ENCODE measurements at places on chromosomes 5 and 9.

GRCh38 chr5:19200251-19200650, 787.7 kb downstream of the CDH18 start:
- DNase-seq, result no peak

GRCh38 chr5:173984218-173984617, 4.8 kb upstream of the C5orf47 start:
- DNase-seq, result no peak

DNA sequence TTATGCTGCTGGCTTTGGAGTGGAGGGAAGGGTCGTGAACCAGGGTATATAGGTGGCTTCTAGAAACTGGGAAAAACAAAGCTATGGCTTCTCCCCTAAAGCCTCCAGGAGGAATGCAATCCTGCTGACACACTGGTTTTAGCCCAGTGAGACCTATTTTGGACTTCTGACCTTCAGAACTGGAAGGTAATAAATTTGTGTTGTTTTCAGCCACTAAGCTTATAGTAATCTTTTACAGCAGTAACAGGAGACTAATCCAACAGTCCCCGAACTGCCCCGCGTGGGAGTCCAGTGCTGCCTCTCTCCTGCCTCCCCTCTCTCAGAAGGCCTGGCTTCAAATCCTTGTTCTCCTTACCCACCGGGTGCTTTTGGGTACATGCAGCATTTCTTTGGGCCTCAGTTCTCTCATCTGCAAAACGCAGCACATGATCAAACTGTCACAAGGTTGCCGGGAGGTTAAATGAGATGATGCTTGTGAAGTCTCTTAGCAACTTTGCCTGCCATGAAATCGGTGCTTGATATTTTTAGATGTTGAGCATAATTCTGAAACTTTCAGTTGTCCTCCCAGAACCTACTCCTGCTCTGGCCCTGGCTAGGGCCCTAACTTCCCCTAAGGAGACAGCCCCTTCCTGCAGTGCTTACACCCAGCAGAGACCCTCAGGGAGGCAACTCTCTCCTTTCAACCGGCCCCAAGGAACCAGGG, 127.3 kb upstream of the BOD1 start:
- DNase-seq, result no peak

- DNase-seq, result no peak
Measured at GRCh38 chr9:82670726-82671125, 392.2 kb downstream of the RASEF start.

DNA sequence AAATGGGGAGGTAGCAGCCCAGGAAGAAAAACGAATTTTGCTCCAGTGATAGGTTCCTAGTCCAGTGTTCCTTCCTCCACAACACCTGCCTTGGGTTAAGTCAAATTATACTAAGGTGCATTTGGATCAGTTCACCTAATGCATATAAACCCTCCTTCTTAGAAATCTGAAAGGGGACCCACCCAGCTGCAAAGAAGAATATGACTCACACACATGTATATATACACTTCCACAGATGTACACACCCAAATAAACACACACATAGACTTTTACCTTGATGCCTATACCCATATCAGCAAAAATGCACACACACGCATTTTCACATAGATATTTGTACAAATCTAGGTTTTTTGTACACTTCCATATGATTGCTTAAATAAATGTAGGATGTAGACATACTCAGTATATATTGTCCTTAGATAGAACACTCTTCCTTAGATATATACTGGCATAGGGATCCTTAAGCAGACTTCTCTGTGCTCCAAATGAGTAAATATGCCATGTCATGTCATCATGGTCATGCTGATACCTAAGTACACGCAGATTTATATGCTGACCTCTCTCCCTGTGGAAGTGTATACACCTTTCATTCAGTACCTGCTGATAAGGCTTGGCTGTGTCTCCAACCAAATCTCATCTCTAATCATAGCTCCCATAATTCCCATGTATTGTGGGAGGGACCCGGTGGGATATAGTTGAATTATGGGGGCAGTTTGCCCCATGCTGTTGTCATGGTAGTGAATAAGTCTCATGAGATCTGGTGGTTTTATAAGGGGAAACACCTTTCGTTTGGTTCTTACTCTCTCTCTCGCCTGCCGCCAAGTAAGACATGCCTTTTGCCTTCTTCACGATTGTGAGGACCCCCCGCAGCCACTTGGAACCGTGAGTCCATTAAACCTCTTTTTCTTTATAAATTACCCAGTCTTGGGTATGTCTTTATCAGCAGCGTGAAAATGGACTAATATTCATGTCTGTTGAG, 10.2 kb downstream of the ADRB2 start:
- no peak for DNase-seq

- DNase-seq, result no peak
Measured at GRCh38 chr5:151062405-151063141, 18.3 kb downstream of the TNIP1 start.

DNA sequence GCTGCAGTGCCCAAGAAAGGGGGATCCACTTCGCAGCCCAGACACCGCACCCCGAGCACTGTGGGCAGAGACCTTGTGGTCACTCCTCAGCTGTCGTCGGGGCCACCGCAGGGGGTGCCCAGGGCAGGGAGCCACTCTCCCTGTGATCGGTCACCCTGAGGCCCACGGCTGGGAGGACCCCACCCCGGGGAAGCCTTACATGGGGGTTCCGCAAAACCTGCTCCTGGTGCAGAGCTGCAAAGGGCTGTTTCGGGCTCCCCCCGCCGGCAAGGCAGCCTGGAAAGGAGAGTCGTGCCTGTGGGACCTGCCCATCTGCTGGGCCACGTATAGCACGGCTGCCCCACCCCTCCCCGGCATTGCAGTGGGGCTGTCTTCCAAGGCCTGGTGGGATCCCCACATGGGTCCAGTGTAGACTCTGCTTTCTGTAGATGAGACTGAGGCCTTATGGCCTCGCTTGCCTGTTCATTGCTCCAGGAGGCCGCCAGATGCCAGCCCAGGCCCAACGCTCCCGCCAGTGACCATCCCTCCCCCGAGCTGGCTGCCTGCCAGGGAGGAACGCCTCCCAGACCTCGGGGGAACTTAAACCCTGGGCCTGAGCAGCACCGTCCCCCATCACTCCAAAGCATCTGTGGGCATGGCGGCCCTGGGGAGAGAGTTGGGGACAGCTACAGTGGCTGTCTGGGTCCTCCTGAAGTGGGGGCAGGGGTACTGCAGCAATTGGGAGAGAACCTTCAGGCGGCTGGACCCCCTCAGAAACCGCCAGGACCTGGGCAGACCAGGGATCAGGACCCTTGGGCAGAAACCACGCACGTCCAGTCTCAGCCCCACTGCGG, 1.6 kb upstream of the DNLZ start:
- DNase-seq, result no peak

DNA sequence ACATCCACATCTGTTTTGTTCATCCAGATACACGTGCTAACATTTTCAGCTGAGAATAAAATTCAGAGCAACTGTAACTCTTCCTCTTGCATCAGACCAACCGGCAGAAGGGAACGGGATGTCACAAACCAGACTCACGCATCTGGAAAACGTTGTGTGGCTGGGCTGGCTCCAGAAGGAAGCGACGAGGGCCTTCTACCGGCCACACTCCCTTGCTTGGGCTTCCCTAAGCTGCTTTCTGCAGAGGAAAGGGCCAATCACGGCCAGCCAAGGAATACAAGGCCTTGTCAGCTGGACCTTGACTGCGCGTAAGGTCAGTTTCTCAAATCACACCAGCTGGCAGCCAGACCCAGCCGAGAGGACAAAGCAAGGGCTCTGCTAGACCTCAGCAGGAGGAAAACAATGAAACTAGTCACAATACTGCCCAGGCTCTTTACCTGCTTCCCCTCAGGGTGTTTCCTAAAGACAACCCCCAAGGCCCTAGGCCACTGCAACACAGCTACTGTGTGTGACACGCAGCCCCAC, 106.1 kb downstream of the THBS4 start:
- DNase-seq, result no peak

DNA sequence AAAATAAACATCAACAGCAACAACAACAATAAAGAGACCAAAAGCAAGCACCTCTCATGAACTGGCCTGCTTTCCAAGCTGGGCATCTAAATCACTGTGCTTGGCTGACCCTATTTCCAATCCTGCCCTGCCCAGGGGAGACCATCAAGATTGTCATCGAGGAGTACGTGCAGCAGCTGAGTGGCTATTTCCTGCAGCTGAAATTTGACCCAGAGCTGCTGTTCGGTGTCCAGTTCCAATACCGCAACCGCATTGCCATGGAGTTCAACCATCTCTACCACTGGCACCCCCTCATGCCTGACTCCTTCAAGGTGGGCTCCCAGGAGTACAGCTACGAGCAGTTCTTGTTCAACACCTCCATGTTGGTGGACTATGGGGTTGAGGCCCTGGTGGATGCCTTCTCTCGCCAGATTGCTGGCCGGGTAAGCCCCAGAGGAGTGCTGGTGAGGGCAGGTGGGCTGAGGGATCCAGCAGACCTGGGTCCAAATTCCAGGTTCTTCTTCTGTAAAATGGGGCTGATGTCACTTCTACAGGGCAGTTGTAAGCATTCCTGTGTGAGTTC, 15.6 kb downstream of the PTGS1 start:
- DNase-seq, result no peak

GRCh38 chr5:58108511-58108910, 351.4 kb downstream of the PLK2 start:
- DNase-seq, result no peak

DNA sequence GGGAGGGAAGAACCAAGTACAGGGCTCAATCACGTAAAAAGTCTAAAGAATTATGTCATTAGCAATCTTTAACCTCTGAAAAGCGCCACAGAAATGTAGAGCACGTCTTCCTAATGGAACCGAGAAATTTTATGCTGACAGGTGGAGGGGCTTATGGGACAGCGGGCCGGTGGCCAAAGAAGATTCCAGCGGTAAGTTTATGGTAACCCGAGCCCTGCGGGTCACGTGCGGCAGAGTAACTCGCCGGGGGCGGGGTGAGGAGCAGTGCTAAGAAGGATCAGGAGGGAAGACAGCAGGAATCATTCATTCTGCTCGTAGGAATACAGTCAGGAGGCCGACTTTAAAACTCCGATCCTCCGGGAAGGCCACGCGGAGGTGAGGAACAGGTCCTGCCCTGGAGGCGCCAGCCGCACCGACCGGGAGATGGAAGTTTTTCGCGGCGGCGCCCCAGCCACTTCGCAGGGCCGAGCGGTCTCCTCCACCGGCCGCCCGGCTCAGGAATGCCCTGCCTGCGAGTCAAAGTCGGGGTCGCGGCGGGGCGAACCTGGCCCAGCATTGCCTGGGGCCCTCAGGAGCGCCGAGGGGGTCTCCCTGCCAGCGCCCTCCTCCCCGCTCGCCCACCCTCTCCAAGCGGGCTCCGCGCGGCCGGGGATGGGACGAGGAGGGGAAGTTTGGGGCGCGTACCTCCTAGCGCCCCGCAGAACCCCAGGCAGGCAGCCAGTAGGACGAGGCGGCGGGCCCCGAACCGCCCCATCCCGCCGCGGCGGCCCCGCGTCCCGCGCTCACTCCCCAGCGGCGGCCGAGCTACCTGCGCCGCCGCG, 101.8 kb downstream of the ESM1 start:
- no peak for DNase-seq

- no peak for DNase-seq
Measured at GRCh38 chr5:55440188-55440646, 94.5 kb downstream of the PLPP1 start.

All from kidney epithelial cell (primary cell).